ENCODE measurements at places on chromosomes 2 and 18.
A peak's percentile ranks its signal among the peaks of the same experiment; 100 is the strongest.

GRCh38 chr2:169928463-169928864 lies 101.2 kb downstream of the UBR3 start:
- peak; percentile 50 for DNase-seq

- no peak for DNase-seq
Measured at GRCh38 chr18:57422313-57422872, 12.8 kb upstream of the ONECUT2 start.

DNA sequence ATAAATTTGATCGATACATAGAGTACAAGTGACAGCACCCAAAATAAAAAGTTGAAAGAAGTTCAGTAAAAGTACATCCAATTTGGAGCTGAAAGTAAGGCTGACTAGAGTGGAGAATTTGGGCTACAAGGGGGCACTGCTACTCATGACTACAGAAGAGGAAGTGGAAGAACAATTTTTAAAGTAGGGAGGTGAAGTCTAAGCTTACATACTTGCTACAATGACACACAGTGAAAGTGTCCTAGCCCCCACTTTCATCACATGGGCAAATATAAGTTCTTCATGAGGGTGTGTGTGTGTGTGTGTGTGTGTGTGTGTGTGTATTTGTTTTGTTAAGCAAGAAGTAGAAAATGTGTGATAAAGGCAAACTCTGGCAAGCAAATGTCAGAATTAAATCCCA lies 45.7 kb downstream of the MAP3K2 start:
- DNase-seq: no peak

GRCh38 chr2:215751200-215751910 lies 262.0 kb downstream of the MREG start:
- no peak for DNase-seq

DNA sequence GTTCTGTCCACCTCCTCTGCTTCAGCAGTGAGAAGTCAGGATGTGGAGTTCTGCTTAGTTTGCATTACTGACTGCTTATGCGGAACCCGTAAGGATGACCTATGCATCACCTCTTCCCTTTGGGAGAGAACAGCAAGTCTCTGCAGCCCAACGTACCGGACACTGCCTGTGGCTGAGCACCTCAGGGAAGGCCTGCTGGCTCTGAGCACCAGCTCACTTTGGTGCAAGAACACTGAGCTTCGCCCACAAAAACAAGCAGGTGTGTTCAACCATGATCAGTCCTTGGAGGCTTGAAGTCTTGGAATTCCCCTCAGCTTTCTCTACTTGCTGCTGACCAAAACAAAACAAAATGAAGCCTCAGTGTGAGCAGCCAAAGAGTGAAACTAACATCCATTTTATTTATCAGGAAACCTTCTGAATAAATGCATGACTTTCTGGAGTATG lies 52.7 kb upstream of the NCK2 start:
- DNase-seq: no peak

- DNase-seq: no peak
Measured at GRCh38 chr2:173815772-173816171, 149.4 kb downstream of the SP3 start.

GRCh38 chr2:15772681-15773080 lies 167.7 kb upstream of the MYCN start:
- no peak for DNase-seq

- peak; percentile 11 for DNase-seq
Measured at GRCh38 chr2:47798631-47799030, 15.7 kb downstream of the MSH6 start.

DNA sequence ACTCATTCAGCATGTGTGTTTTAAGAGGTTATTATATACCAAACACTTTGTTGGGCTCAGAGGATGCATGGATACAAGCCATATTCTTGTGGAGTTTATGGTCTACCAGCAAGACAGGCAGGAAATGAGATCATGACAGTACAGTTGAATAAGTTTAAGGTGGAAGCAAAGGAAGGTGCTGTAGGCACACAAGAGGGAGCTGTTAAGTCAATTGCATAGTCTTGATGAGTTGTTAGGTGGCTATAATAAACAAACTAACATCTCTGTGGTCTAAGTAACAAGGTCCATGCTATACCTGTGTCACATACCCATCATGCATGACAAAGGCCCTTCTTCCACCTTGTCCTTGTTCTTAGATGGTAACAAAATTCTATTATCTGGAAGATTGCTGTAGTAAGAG lies 538.3 kb downstream of the CNTNAP5 start:
- DNase-seq: no peak

- DNase-seq: no peak
Measured at GRCh38 chr2:2834516-2835254, 503.6 kb upstream of the MYT1L start.

GRCh38 chr2:146412625-146413024 lies 1432.2 kb upstream of the ACVR2A start:
- no peak for DNase-seq

GRCh38 chr2:25252291-25253152 lies 84.1 kb upstream of the POMC start:
- DNase-seq: no peak

DNA sequence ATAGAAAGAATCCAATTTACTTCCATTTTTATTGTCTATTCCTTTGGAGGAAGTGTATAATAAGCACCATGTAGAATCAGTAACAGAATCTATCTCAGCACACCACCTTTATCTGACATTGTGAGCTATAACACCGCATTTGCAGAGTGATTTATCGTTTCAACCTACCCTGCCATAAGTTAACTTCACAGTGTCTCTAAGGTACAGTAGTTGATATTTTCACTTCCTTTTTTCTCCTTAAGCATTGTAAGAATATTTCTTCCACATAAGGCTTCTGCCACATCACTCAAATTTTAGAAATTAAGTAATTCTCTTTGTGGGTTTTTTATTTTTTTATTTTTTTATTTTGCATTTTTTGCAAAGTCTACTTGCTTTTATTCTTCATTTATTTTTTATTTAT lies 107.1 kb downstream of the TMX3 start:
- no peak for DNase-seq

GRCh38 chr2:122873951-122874350 lies 1118.5 kb downstream of the TSN start:
- DNase-seq: no peak

GRCh38 chr2:19688059-19688458 lies 213.7 kb downstream of the TTC32 start:
- DNase-seq: no peak

DNA sequence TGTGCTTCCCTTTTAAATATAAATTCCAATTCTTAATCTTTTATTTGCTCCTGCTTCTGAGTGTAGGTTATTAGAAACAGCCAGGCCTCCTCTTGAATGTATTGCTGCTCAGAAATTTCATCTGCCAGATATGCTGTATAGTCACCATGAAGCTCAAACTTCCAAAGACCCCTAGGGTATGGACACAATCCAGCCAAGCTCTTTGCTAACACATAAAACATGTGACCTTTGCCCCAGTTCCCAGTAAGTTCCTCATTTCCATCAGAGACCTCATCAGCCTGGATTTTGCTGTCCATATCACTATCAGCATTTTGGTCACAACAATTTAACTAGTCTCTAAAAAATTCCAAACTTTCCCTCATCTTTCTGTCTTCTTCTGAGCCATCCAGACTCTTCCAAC lies 75.2 kb downstream of the MAP2 start:
- DNase-seq: no peak

DNA sequence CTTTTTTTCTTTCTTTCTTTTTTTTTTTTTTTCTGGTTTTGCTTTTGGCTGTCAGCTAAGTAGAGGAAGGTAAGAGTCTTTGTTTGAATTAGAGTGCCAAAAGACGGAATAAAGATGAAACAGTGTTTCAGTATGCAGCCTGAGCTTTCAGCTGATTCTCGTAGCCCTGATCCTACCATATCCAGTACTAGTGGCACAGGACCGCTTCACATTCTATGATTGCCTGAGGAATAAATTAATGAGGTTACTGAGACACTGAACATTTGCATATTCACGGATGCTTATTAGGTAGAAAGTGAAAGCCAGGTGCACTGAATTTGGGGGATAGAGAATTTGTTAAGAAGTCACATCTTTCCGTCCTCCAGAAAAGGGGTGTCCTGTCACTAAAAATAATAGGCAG lies 421.5 kb upstream of the POU3F3 start:
- DNase-seq: peak; percentile 60

GRCh38 chr2:21037671-21038108 lies 6.2 kb downstream of the APOB start:
- DNase-seq: no peak

GRCh38 chr2:98382739-98383138 lies 36.5 kb downstream of the CNGA3 start:
- DNase-seq: no peak

DNA sequence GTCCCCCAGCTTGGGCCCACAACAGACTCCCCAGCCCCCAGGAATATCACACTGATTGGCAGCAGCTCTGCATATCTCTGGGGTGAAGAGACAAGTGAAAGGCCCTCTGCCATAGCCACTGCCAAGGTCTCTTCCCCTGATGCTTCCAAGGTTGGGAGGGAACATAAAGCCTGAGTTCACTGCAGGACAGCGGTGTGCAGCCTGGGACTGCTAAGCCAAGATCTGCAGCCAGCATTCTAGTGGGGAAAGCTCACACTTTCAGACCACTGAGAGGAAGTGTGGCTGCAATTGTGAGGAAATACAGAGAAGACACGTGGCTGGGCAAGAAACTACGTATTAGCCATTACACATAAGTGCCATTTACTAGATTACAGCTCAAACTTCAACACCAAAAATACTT lies 100.7 kb downstream of the MAIP1 start:
- no peak for DNase-seq

GRCh38 chr18:6566338-6566911 lies 151.7 kb upstream of the L3MBTL4 start:
- no peak for DNase-seq

GRCh38 chr2:121529439-121530211 lies 1.1 kb upstream of the RNU4ATAC start:
- DNase-seq: peak; percentile 52

GRCh38 chr2:112687522-112687921 lies 33.3 kb upstream of the NT5DC4 start:
- DNase-seq: no peak

- DNase-seq: no peak
Measured at GRCh38 chr2:236689981-236690380, 120.4 kb downstream of the ACKR3 start.

GRCh38 chr2:88692187-88692586 lies 714 bp downstream of the RPIA start:
- DNase-seq: no peak

- no peak for DNase-seq
Measured at GRCh38 chr2:106165561-106165960, 28.5 kb downstream of the UXS1 start.

GRCh38 chr2:205860885-205861284 lies 178.6 kb downstream of the NRP2 start:
- DNase-seq: no peak

DNA sequence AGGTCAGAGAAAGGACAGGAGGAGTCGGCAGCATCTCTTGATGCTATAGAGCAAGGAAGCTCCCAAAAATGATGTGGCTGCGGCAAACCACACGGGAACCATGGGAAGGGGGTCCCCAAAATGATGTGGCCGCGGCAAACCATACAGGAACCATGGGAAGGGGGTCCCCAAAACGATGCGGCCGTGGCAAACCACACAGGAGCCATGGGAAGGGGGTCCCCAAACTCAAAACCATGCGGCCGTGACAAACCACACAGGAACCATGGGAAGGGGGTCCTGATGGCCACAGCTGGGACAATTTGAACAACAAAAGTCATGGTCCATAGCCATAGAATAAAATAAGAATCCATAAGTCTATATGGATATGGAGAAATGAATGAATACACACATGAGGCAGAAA lies 58.4 kb upstream of the GLI2 start:
- no peak for DNase-seq

DNA sequence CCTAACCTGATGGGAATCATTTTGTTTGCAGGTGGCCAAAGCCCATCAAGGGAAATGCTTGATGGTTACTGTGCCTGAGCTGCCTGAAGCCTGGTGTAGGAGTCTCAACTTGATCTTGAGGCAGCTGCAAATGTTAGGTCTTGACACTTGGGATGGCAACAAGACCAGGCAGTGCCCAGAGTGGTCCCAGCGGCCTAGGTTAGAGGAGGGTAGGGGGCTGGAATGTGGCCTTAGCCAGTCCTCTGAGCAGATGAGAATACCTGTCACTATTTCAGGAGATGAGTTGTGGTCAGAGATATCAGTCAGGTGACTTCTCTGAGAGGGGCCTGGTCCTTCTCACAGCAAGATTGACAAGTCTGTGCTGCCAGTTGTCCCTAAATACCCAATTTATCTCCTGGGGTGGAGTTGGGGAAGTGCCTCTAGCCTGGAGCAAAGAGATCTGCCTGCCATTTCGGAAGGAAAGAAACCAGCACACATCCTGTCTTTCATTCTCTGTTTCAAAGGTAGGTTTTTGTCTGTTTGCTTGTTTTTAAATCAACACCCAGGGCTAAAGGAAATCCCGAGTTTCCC lies 13.4 kb downstream of the SPTBN1 start:
- DNase-seq: no peak

DNA sequence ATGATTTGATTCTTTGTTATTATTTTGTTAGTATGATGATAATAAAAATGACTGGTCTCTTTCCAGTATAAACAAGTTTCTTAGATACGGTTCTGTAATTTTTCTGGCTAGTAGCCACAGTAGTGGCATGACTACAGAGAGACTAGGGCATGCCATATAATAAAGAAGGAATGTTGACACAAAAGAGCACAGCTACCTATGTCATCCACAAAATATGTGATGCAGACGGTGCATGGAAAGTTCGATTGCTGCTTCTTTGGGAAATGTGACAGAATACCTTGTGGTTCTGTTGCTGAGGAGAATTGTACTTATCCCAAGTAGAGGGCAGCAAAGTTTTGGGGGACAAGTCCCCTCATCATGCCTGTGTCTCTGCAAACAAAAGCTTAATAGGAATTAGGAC lies 26.1 kb upstream of the SETBP1 start:
- DNase-seq: no peak

- DNase-seq: no peak
Measured at GRCh38 chr2:60468382-60469085, 84.9 kb downstream of the BCL11A start.

DNA sequence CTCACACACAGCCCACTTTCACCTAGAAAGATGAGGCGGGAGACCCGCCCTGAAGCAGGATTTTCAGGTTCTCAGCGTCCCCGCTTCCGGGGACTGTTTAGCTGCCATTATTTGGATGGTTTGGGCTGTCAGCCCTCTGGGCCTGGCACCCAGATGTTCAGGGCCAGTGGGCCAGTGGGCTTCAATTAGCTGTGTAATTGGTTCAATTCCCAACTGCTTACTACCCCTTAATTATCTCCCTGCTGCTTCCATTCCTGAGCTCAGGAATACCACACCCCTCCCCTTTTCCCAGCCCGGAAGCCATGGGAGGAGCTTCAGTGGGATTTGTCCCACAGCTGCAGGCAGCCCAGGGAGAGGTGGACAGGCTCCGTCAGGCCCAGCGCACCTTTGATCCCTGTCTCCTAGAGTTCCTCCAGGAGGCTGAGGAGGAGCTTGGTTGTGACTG lies 114.1 kb upstream of the MYCN start:
- no peak for DNase-seq

All from midbrain (tissue), 1 donor.